ENCODE measurements at places on chromosomes 1 and 21.

DNA sequence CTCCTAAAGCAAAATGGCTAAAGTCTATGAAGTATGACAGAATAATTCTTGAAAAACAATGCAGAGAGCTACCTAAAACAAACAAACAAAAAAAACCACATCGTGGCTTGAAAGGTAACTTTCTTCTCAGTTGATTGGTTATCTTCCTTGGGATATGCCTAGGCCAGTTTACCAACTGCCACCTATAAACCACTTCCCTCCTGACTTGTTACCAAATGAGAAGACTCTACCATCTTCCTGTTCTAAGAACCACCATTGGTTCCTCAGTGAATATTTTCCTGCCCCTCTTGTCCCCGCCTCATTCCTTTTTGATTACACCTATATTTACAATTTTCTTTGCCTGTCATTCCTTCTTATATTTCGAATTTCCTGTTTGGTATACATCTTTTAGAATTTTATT is 336.6 kb downstream of the SIPA1L2 start:
- DNase-seq = no peak

GRCh38 chr1:112399456-112399855 is 3.4 kb downstream of the CTTNBP2NL start:
- no peak for DNase-seq

GRCh38 chr1:76408303-76408702 is 333.8 kb downstream of the ST6GALNAC3 start:
- no peak for DNase-seq

DNA sequence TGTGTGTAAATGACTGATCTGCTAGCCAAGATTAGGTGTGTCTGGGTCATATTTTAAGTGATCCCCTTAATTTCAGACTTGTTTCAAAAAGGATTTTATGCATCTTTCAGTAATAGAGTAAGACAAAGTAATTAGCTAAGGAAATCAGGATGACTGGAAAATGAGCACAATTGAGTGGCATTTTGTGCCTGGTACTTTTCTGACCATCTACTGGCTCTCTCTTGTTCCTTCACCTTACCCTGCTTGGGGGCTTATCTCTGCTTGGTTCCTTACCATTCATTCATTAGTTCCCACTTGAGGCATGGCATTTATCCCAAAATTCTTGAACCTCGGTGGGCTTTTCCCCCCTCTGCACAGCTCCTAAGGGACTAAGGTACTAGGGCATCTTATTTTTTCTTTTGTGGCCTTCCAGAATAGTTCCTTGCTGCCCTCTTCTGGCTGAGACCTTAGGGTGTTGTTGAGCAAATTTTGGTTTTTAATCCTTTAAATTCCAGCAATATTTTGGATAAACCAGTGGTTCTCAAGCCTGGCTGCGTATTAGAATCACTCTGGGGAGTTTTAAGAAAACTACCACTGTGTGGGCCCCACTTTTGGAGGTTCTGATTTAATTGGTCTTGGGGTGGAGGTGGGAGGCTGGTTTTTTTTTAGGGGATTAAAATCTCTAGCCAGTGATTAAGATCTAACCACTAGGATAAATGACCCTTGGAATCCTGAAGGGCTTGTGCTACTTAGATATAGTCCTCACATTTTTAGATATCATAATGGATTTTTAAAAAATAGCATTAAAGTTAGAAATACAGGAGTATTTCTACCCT is 50.8 kb downstream of the HS2ST1 start:
- DNase-seq = no peak

DNA sequence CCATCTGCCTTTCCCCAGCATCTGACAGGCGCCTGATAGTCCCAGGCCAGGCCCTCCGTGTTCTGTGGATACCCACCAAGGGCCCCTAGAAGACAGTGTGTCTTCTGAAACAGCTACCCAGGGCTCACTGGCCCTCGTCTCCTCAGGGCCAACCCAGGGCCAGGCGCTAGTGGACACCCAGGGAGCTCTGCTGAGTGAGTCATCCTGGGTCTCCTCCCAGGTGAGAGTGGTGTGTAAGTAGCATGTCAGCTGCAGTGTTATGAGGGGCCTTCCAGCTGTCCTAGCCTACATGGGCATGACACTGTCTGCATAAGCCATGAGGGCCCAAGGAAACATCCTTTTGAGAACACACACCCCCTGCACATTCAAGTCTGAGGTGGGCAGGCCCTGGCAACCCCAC is 36.7 kb downstream of the CHD5 start:
- DNase-seq = no peak

GRCh38 chr1:109687641-109688499 is at the start of gene GSTM1:
Gene GSTM1 (plus strand): TSS chr1:109687817. CDS start chr1:109687874, 57 bp downstream.
- peak; percentile 65 for DNase-seq

DNA sequence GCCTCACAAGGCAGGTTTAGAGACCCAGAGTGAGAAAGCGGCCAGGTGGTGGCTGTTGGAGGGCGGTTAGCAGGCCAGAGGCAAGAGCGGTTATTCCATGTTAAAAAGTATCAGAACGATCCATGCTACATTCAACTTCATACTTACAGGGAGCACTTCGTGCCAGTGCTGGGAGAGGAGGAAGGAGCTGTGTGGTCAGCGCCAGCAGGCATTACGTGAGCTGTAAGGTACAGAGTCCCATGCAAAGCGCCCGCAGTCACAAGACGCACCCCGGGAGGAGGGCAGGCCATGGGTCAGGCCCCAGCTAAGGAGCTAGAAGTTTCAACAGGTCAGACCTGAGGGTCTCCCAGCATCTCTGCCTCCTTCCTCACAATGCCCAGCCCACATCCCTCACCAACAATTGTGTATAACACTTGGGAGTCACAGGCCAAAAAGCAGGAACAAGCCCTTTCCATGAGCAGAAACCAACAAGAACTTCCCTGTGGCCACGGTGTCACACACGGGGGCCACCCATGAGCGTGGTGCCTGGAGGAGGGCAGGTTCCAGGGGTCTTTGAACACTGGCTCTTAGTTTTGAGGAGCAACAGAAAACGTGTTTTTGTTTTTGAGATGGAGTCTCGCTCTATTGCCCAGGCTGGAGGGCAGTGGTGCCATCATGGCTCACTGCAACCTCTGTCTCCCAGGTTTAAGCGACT is 21.8 kb upstream of the GPR153 start:
- no peak for DNase-seq

GRCh38 chr1:17922833-17923232 is 167.7 kb downstream of the ACTL8 start:
- DNase-seq = no peak

- DNase-seq = no peak
Measured at GRCh38 chr1:224457782-224458144, 23.2 kb upstream of the WDR26 start.

DNA sequence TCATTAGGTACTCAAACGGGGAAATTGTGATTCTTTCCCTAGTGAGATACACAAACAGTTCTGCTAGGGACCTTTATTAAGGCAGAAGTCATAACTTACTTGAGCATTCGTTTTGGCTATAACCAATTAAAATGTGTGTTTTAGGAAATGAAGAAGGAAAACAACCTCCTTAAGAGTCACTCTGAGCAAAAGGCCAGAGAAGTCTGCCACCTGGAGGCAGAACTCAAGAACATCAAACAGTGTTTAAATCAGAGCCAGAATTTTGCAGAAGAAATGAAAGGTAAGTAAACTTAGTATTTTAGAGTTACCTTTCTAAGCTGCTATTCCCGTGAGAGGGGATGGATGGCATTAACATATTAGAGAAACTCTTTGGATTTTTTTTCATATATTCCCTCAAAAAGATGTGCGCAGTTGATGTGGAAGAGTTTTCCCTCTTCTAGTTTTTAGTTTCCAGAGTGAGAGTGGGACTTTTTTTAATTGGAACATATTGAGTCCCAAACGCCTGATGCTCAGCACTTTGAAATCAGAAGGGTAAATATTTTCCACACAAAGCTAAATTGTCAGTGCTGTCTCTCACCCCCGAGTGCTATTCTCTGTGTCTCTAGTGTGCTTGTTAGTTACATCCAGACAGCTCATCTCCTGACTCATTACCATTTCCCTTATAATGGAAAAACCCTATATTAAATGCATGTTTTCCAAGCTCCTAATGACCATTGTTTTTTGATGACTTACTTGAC is 34.9 kb downstream of the CENPF start:
- no peak for DNase-seq

Data from activated CD8-positive, alpha-beta memory T cell treated with anti-CD3 and anti-CD28 coated beads for 1 hour (primary cell).